ENCODE measurements at places on chromosomes 6 and 20. TPM values are rescaled to one million over a fixed set of nuclear protein-coding genes. Genes with fewer than 3 reads are reported as not detected.
A peak's percentile ranks its signal among the peaks of the same experiment; 100 is the strongest.

The COL19A1 gene
- under 0.01 TPM for total RNA-seq

The ANKEF1 gene
- total RNA-seq: 1.2 TPM

The TAP2 gene
- 27.5 TPM for total RNA-seq

The GJA1 gene
- 1,357 TPM for total RNA-seq

The CST7 gene
- not detected for total RNA-seq

The PDYN gene
- not detected for total RNA-seq

DNA sequence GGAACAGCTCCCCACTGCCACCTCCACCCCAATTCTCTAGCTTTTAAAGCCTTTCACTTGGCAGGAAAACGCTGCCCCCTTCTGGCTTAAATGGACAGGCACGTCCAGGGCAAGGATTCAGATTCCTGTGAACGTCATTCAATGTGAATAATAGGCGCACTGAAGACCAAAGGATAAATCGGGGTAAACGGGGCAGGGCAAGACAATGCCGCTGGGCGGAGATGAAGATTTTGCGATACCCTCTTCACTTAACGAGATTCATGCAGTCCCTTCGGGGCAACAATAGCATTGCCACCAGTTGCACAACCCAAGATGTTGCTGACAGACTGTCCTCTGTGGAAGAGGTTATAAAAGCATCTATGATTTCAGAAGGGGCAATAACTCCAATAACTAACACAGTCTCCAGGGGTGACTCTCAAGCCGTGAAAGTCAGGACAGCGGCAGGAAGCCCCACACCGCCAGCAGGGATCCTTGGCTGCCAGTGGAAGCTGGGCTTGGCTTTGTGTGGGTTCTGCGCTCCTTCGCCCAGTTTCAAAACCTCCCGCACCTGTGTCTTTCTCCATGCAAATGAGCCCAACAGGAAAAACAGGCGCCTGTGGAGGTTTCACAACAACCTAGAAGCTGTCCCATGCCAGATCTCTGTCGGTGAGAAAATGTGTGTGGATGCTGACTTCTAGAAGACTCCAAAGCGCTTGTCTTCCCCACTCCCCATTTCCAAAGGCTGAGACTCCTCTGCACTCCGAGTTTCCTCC is 291.8 kb downstream of the BMP7 start:
- no peak for DNase-seq

GRCh38 chr20:33653218-33653899 is 8.8 kb upstream of the C20orf144 start:
- peak; percentile 63 for DNase-seq

- DNase-seq: no peak
Measured at GRCh38 chr6:43575105-43575771, 600 bp downstream of the XPO5 start.

GRCh38 chr6:7593229-7593628 is 3.2 kb downstream of the SNRNP48 start:
- no peak for DNase-seq

- DNase-seq: peak; percentile 81
Measured at GRCh38 chr6:73519926-73520687, 725 bp downstream of the EEF1A1 start.

Measured in dermis microvascular lymphatic vessel endothelial cell (primary cell).